Stimulated activated CD4-positive, alpha-beta T cell treated with anti-CD3 and anti-CD28 coated beads, Interleukin-1b, Interleukin-23, amount 100 ng/mL, for 1 hour (primary cell): ENCODE measurements at places on chromosomes 2 and 18.

- no peak for DNase-seq
These were observed 29.6 kb upstream of the DSC1 start for GRCh38 chr18:31192086-31192776.

DNA sequence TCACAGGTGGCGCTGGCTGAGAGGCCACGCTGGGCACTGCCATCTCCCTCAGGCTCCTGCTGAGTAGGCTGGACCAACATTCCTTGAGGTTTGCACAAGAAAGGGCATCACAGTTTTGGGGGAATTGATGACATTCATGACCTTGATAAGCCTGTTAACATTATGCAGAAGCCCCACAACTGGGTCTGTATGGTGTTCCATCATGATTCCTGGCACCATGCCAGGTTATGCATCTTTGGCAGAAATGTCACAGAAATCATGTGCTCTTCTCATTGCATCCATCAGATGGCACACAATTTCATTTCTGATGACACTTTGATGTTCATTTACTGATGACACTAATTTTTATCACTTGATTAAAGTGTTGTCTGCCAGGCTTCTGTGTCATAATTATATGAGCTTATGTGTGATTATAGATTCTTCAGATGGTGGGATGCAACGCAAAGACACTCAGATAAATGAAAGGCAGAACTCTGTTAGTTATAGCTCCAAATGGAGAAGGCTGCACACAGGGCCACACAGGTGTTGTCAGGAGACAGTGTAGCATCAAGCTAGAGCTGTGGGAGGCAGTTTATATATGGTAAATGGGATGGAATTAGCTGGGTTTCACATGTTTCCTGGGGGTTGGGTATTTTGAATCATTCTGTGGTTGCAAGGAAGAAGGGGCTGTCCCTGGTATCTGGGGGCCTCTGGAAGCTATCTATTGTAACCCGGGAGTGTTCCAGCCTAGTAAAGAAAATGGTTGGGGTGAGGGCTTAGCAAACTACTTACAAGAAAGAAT, 191.3 kb downstream of the SLC39A10 start:
- no peak for DNase-seq

DNA sequence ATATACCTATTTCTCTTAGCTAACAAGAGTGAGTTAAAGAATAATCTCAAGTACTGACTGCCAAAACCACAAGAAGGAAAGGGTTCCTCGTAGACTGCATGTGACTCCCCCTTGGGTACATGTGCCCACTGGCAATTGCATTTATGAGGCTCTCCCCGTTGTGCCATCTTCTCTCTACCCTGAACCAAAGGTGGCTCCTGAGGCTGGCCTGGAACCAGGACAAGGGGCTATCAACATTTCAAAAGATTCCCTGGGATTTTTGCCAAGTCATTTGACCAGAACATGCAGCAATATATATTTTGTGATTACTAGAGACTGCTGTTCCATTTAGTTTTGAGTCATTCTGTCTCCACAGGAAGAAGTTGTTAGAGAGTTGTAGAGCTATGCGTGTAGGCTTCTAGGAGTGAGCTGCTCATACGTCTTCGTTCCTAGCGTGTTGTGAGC, 45.8 kb downstream of the LAMA3 start:
- no peak for DNase-seq

GRCh38 chr2:233323851-233324250, 16.2 kb downstream of the SAG start:
- no peak for DNase-seq

GRCh38 chr2:7417845-7418742, 500.9 kb downstream of the RNF144A start:
- no peak for DNase-seq

- DNase-seq, result no peak
These were observed 32.6 kb downstream of the ARL4C start for GRCh38 chr2:234464291-234464645.

GRCh38 chr18:8750954-8751415, 45.6 kb downstream of the MTCL1 start:
- no peak for DNase-seq

DNA sequence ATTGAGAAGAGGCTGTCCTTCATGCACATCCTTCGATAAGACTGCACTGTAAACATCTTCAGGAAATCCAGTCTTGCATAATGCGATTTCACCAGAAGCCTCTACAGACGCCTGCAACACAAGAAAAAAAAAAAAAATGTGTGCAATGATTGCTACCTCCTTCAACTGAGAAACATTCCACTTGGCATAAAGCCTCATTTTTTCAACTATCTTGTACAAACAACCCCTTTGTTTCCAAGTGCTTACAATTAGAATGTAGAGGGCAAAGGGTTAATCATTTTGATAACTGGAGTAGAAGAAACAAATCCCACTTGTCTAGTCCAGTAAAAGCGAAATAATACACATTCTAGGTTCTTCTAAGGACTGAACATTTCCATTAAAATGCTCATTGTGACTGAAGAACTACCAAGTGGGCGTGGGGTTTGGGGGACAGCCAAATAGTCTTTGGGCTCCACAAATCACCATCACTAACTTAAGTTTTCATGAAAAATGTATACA, 29.2 kb downstream of the CDH2 start:
- DNase-seq, result no peak

DNA sequence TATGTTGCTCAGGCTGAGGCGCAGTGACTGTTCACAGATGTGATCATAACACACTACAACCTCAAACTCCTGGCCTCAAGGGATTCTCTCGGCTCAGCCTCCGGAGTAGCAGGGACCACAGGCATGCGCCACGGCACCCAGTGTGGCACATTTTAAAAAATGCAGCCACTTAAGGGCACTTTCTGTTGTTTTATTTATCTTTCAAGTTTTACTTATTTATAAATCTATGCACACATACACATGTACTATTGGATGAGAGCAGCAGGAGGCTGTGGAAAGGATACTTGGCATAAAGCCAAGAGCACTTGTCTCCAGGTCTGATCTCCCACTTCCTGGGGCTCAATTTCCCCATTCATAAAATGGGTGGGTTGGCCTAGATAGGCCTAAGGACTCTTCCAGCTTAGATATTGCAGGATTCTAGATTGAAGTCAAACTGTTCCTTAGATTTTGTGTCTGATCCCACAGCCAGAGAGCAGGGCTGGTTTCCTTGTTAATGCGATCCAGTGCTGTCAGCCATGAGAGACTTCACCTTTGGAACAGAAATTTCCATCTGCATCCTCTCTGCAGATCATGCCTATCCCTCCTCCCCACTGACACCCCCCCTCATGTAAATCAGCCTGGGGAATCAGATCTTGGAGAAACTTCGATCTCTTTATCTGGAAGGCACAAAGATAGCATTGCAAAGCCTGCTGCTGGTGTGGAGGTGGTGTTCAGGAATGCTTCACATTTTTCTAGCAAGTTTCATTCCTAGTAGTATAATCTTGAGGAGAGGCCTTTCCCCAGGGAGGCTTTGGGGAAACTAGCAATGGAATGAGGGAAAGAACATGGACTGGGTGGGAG, 24.7 kb downstream of the PCBP1 start:
- no peak for DNase-seq

DNA sequence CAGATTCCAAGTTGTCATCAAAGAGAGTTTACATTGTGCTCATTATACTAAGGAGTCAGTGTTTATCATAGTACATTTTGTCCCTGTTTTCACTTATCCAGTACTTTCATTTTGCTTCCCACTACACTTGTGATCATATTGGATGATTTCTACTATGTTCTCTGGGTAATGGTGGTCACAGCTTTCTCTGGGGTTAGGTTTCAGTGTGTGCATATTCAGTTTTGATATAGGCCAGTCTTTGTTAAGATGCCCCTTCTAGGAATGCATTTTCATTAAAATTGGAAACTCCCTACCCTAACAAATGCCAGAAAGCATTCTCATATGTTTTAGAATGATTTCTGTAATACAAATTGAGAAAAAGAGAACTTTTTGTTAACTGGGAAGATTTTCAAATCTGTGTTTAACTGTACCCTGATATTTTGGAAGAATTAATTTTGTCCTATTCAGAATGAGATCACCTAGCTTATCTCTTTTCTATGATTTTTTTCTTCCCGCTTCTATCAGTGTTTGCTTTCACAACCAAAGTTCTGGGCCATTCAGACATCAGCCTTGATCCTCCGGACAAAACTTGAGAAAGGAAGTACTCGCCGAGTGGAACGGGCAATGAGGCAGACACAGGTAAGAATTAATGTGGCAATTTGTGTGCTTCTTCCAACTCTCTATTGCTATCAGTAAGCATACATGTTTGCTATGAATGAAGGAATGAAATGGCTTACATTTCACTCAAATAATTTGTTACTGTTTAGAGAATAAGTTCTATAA, 74.6 kb downstream of the TTC27 start:
- DNase-seq, result no peak
